Lower lobe of right lung (tissue), 2 donors: ENCODE measurements at places on chromosomes 11 and 22. TPM values are rescaled to one million over a fixed set of nuclear protein-coding genes. Genes with fewer than 3 reads are reported as not detected.

Gene ZP1
- not detected for total RNA-seq

GRCh38 chr11:72705442-72706365, 31.5 kb upstream of the PDE2A start:
- DNase-seq = no peak

Gene GAL3ST3
- not detected for total RNA-seq

- DNase-seq = no peak
Measured at GRCh38 chr11:66967670-66968425, 7.3 kb upstream of the C11orf86 start.
